D721Med (cell line): ENCODE measurements at places on chromosomes 3 and 15.

GRCh38 chr3:179224584-179224983 is 26.3 kb downstream of the KCNMB3 start:
- DNase-seq: no peak

GRCh38 chr3:61944726-61945125 is 383.4 kb downstream of the PTPRG start:
- DNase-seq: no peak

DNA sequence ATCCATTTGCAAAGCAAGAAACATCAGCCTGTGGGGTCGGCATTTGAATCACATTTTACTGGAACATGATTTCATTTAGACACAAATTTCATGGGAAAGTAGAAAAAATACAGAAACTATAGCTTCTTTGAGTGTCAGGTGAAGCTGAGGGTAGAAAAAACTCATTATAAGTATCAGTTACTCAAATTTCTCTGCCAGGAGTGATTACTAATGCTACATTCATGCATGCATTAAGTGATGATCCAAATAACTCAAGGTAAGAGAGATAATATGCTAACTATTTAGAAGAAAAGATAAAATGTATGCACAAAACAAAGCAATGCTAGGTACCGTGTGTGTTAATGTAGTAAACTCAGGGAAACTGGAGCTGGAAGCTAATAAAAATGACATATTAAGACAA is 406.0 kb downstream of the GAP43 start:
- DNase-seq: no peak

DNA sequence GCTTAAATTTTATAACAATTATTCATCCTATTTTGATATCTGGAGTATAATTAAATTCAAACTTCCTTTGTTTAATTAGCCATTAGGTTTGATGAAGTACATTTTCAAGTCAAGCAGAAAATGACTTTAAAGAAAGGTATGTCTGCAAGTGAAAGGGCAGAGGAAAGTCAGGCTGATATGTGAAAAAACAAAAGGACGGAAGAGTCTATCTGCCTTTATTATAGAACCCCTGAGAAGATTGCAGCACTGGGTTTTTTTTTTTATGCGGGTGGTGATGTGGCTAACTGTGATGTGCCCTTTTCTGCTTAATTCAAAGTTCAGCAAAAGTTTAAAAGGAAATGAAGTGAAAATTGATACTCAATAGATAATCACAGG is 83.2 kb downstream of the COL8A1 start:
- no peak for DNase-seq

GRCh38 chr15:94579286-94579685 is 347.9 kb downstream of the MCTP2 start:
- DNase-seq: no peak

GRCh38 chr3:10194328-10195071 is 29.8 kb downstream of the IRAK2 start:
- no peak for DNase-seq

GRCh38 chr3:25288413-25288812 is 139.7 kb upstream of the RARB start:
- no peak for DNase-seq

- DNase-seq: no peak
Measured at GRCh38 chr3:109642025-109642424, 304.7 kb upstream of the DPPA4 start.

GRCh38 chr3:100063929-100064461 is 50.3 kb downstream of the FILIP1L start:
- no peak for DNase-seq

GRCh38 chr3:42182555-42182954 is 83.4 kb downstream of the CCK start:
- DNase-seq: no peak

DNA sequence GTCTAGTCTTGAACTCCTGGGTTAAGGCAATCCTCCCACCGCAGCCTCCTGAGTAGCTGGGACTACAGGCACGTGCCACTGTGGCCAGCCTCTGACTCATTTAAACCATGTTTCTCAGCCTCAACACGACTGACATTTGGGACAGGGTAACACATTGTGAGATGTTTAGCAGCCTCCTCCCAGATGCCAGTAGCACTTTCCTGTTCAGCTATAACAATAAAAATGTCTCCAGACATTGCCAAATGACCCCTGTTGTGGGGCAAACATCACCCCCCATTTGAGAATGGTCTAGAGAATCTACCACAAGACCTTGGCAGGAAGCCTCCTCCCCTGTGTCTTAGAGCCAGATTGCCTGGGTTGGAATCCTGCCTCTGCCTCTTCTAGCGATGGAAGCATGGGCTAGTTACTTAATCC is 8.4 kb downstream of the TMEM40 start:
- no peak for DNase-seq

DNA sequence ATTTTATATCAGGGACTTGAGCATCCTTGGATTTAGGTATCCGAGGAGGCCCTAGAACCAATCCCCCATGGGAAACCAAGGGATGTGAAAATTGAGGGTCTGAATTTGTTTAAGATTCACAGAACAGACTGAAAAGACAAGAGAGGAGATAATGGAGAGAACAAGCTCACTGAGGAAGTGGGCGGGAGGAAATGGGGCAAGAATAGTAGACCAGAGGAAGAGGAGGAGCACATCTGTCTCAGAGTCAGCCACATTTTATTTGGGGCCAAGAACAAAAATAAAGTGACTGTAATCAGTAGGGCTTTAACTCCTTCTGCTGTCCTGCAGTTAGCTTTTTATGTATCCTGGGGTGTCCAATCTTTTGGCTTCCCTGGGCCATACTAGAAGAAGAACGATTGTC is 63.8 kb downstream of the BLM start:
- DNase-seq: no peak

DNA sequence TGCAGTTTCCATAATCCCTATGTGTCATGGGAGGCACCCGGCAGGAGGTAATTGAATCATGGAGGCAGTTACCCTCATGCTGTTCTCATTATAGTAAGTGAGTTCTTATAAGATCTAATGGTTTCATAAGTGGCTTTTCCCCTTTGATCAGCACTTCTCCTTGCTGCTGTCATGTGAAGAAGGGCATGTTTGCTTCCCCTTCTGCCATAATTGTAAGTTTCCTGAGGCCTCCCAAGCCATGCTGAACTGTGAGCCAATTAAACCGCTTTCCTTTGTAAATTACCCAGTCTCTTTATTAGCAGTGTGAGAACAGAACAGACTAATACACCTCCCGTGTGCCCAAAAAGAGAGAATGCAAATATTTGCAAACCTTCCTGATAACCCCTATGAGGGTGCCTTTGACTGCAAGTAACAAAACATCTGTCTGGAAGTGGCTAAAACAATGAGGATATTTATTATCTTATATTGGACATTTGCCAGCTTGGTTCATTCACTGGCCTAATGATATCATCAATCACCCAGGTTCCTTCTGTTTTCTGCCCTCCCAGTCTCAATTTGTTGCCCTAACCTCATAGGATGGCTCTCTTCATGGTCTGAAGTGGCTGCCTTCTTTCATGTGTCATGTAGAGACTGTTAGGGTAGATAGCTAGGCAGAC is 68.7 kb downstream of the BHLHE40 start:
- no peak for DNase-seq

DNA sequence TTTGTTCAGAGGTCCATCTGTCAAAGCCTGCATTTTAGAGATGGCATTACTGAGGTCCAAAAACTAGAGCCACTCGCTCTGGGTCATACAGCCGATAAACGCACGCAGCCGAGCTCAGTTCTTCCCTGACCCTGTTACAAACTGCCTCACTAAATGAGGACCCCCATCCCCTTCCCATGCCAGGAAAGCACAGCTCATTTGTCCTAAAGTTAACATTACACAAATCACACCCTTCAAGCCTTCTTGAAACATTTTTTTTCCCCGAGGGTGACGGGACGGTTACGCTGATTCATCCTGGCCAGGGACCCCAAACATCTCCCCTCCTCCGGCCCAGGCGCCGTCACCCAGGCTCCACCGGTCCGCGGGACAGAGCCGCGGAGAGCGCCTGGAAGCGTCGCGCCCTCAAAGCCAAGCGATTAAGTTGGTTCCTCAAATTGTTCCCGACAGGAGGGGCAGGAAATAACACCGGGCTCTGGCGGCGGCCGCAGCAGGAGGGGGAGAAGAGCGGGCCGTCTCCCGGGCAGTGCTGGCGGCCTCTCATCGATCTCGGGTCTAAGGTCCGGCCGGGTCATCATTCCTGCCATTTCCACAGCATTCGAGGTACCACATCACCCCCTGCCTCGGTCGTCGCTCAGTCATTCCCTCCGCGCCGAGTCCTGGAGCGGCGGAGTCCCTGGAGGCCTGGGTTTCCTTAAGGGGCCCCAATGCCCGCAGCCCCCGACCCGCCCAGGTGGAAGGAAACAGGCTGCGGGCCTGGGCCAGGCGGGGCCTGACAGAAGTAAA is 619 bp upstream of the CMTM8 start:
- DNase-seq: no peak

- no peak for DNase-seq
Measured at GRCh38 chr3:151879037-151879436, 5.6 kb downstream of the SUCNR1 start.

DNA sequence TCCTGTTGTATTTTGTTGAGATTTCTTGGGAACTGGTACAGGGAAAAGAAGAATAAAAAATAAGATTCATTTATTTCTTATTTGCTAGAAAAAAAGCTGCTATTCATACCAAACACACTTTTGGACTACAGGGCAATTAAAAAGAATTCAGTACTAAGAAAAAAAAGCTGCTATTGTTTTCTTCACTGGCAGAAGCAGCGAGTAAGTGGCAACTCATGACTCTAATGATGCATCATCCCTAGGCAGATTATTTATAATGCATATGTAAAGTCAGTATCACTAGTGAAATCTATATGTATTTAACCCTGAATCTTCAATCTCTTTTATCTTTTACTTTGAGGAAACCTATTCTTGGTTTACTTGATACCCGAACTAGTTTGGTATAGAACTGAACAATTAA is 15.2 kb downstream of the PFN2 start:
- no peak for DNase-seq

DNA sequence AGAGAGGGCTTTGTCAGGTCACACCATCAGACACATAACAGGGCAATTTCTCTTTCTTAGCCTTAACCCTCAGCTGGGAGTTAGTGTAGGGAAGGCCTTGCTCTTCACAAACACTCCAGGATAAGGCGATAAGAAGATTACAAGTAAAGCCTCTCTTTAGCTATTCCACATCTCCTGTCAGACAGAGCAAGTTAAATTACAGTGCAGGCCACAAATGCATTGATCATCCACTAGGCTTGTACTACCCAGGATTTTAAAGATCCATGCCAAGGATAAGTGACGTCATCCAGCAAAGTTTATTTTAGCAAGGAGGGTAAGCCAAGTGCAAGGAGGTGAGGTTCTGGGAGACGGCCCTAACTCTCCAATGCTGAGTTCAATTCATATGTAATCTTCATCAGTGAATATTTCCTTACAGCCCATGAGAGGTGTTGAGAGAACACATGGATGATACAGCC is 890.6 kb upstream of the NR2F2 start:
- peak; percentile 12 for DNase-seq

DNA sequence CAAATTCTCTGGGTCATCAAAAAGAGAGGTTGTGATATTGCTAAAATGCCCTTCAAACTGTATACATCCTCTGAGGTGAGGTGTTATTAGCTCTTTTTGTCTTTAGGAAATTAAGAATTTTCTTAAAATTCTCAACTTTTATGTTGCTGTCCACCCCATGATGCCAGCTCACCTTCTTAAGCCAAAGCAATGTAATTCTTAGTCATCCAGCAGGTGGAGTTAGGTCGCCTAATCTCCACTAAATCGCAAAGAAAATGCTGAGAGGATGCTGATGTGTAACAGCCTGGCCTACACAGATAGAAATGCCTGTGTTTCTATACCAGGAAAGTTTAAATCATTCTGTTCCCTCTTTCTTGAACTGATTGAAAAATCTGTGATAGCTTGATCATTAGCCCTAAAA is 770.2 kb upstream of the ALCAM start:
- no peak for DNase-seq

DNA sequence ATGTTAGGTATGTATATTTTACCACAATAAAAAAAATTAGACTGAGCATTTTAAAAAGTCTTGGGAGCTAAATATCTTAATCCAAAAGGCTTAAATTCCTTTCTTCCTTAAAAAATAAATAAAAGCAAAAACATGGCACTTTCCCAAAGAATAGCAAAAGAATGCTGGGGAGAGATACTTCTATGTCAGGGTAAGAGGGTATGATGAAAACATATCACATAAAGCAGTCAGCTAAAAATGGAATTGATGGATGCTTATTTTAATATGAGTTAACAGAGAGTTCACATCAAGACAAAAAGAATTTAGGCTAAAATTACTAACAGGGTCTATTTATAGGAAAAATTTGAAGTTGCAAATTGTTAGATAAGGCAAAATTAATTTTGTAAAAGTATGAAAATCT is 141.0 kb downstream of the MYLK start:
- DNase-seq: no peak

GRCh38 chr3:136792556-136793330 is 26.2 kb upstream of the SLC35G2 start:
- DNase-seq: no peak

DNA sequence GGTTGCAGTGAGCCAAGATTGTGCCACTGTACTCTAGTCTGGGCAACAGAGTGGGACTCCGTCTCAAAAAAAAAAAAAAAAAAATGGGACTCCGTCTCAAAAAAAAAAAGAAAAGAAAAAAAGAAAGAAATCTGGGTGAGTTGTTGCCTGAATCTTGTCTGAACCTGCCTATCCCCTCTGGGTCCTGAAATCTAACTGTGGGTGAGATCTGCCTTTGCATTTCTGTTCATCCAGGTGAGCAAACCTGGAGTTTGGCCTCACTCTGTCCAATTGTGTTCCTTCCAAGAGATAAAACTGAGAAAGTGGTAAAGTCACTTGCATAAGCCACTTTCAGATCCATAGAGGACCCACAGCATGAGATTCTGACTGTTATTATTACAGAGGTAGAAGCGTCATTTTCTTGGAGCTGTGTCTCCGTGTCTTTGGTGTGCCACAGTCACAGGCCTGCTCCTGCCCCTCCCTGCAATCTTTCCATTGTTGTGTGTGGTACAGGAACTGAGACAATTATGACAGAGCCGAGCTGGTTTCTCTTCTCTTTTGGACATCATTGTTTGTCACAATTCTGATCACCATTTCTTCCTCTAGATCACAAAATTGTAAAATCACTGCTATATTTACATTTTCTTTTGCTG is 235.9 kb downstream of the LPP start:
- DNase-seq: no peak

DNA sequence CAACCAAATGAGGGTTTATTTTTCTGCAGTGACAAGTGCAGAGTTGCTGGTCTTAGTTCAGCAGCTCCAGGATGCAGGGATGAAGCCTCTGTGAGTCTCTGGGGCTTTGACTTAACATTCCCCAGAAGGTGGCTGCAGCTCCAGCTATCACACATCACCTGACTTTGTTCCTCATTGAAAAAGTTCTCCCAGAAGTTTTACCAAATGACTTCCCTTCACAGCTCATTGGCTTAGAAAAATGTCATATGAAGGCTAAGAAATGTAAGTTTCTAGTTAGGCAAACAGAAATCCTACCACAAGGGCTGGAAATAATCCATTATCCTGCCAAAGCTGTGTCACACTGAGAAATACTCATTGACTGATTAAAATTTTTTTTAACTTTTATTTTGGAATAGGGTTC is 184.9 kb downstream of the MINAR1 start:
- no peak for DNase-seq
